ENCODE measurements at places on chromosomes 6 and 20.

GRCh38 chr6:25660512-25660911 lies 8.5 kb downstream of the SCGN start:
- peak; percentile 14 for DNase-seq

DNA sequence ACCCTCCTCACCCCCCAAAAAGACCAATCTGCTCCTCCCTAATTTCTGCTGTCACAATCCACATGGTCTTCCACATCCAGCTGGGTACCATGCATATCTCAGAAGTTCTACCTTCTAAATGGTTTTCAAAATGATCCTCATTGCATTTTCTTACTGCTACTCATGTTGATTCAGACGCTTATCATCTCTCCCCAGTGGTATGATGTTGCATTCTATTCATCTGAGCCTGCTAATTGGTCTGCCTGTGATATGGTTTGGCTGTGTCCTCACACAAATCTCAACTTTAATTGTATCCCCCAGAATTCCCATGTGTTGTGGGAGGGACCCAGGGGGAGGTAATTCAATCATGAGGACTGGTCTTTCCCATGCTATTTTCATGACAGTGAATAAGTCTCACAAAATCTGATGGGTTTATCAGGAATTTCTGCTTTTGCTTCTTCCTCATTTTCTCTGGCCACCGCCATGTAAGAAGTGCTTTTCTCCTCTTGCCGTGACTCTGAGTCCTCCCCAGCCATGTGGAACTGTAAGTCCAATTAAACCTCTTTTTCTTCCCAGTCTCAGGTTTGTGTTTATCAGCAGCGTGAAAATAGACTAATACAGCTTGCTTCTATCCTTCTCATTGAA lies 41.4 kb upstream of the CLIC5 start:
- DNase-seq: no peak

GRCh38 chr20:41782730-41783406 lies 164.7 kb upstream of the CHD6 start:
- DNase-seq: no peak

DNA sequence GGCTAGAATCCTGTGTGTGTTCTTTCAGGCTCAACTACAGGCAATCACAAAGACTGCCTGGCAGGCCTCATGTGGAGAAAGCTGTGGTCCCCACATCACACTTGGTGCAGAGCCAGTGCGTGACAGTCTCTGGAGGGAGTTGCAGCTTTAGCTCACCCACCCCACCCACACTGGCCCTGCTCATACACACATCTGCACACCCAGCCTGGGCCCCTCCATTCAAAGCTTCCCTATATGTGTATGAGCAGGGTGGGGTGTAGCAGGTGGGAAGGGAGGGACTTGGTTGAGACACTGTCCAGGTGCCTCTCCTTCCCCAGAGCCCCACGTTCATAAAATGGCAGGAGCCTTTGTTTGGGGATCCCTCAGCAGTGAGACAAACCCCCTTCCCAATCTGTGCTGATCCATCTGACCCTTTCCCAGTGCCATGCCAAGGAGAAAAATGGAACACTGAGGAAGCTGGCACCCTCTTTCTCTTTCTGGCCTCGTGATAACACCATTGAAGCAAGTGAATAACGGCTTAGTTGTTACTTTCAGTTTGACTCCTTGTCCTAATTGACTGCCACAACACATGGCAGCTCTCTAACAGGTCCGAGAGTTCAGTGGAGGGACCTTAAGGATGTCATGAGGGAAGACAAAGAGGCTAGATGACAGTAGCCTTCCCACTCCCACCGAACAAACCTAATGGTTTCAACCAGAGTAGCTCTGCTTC lies 53.8 kb upstream of the NRSN1 start:
- no peak for DNase-seq

GRCh38 chr20:45407783-45408645 lies at the start of gene DBNDD2:
Gene DBNDD2, plus strand, starts transcription at chr20:45408289. Its CDS starts 179 bp downstream, at chr20:45408468.
- DNase-seq: no peak

GRCh38 chr20:5364997-5365597 lies 48.3 kb upstream of the PROKR2 start:
- no peak for DNase-seq

DNA sequence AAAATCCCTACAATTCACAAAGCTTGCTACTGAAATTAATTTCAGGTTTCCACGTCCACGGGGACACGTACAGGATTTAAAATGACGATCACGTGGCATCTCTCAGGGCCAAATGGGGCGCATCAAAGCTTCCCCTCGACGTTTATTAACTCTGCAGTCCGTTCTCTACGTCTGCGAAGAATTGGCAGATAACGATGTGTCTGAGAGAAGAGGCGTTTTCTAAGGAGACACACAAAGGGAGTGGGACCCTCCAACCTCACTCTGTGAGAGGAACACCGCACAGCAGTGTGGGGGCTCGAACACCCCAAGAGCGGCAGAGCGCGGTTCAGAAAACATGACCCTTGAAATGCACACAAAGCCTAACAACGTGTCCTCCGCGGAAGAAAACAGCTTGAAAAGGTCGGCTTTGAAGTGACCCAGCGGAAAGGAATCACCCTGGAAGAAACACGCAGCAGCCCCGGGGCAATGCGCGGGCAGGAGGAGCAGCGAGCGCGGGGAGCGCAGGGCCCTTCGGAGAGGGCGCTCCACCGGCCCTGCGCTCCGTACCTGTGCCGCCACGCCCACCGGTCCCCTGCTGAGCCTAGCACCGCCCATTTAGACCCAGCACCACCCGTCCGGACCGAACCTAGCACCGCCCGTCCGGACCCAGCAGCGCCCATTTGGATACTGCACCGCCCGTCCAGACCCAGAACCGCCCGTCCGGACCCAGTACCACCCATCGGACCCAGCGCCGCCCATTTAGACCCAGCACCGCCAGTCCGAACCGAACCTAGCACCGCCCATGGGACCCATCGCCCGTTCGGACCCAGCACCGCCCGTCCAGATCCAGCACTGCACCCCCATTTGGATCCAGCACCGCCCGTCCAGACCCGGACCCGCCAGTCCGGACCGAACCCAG lies 1.1 kb upstream of the AFDN start:
- DNase-seq: peak; percentile 93

- no peak for DNase-seq
Observed at GRCh38 chr6:169883316-169883715, 131.9 kb downstream of the ERMARD start.

DNA sequence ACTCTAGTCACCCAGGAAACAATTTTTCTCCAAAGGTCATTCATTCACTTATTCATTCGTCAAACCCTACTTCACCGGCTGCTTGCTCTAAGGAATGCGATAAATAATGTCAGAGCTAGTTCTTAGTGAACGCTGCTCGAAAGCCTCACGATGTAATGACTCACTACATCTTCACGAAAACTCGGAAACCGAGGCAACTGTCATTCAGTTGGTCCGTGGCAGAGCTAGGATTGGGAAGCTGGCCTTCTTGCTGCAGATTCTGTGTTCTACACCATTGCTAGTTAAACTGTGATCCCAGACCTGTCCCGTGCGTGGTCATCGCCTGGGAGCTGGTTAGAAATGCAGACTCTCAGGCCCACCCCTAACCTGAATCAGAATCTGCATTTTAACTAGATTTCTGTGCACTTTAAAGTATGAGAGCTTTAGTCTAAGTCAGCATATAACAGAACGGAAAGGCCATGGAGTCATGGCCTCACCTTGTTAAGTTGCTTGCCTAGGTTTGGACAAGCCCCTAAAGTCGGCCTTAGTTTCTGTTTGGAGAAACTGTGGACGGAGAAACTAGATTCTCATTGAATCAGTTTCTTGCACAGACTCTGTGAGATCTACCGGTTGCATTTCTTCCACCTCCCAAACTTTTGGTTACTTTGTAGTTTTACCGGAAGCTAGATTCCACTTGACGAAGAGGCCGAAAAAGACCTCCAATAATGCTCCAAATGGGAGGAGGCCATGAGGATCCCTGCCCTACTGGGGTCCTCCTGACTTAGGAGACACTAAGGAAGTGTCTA lies 651 bp upstream of the CCND3 start:
- DNase-seq: no peak

GRCh38 chr20:45323731-45324130 lies 15.6 kb upstream of the MATN4 start:
- no peak for DNase-seq

- no peak for DNase-seq
Observed at GRCh38 chr6:13473768-13474165, 13.6 kb downstream of the GFOD1 start.

DNA sequence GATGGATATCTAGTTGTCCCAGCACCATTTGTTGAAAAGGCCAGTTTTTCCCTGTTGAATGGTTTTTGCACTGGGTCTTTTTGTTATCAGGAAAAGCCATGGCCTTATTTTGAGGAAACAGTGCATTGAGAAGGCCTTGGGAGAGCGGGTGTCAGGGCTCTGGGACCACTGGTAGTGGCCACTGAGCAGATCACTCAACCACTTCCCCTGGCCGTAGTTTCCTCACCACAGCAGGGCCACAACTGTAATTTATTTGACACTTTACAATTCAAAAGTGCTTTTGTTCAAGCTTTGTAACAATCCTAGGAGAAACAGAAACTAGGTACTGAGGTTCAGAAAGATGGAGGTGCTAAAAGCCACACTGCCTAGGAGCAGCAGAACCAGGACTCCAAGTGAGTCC lies 281.8 kb downstream of the GMDS start:
- no peak for DNase-seq

DNA sequence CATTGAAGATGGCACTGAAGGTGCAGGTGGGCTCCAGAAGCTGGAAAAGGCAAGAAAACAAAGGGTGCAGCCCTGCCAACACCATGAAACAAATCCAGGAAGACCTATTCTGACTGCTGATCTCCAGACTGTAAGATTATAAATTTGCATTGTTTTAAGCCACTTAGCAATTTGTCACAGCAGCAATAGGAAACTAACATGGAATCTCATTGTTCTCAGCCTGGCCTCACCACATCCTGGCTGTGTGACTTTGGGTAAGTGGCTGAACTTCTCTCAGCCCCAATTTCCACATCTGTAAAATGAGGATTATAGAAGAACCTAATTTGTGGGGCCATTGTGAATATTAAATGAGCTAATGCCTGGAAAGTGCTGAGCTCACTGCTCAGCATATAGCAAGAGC lies 160.4 kb upstream of the MAFB start:
- no peak for DNase-seq

- DNase-seq: no peak
Observed at GRCh38 chr20:51634877-51635276, 92.4 kb upstream of the NFATC2 start.

DNA sequence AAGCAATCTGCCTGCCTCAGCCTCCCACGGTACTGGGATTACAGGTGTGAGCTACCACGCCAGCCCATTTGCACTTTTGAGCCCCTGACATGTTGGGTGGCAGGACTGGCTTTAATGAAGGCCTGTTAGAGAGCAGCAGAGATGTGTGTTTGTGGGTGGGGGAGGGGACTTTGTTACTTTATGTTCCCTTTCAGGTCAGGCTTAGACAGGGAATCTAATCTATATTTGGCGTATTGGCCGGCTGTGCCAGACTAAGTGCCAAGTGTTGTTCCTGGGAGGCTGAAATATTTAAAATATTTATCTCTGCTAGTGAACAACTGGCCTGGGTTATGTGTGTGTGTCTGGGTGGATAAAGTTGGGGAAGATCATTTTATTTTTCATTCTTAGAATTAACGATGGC lies 6.1 kb downstream of the GMPR start:
- DNase-seq: no peak

- DNase-seq: peak; percentile 48
Observed at GRCh38 chr20:51768759-51769517, 748 bp upstream of the ATP9A start.

DNA sequence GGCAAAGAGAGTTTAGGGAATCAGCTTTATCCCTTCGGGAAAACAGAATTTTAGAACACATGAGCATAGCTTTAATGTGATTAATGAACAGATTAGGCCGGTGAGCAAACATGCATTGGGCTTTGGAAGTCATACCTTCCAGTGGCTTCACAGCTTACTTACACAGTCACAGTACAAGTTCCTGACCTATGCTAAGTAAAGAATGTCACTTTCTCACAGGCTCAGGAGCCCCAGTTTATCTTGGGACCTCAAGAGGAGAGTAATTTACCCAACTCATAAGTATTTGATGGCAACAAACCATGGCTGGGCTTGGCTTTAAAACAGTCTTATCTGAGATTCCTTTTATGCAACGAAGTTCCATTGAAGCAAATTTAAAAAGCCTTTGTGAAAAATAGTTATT lies 195.9 kb downstream of the AKAP7 start:
- no peak for DNase-seq

DNA sequence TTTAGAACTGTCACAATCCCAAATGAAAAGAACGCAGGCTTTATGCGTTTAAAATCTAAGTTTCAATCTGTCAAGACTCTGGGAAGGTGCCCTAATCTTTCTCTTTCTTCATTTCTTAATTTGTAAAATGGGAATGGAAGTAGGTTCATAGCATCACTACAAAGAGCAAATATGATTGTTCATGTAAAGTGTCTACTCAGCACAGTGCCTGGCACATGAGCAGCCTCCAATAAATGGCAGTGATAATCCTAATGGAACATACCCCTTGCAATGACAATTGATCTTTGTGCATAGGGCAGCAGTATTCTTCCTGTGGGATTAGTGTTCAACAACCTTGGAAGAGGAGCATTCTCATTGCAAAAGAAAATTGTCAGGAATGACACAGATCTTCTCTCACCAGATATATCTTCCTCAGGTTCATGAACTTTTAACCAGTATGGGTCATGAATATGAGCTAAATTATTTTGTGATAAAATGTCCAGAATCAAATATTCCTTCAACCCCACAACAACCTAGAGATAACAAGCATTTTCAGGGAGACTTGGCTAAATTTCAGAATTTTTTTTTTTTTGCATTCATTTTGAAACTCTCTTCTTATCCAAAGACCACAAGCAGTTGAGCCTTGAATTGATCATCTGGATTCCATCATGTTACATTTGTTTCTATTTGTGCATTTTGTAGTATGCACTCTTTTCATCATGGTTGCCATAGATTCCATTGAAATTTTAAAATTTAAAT lies 149.1 kb downstream of the TBX18 start:
- DNase-seq: no peak

DNA sequence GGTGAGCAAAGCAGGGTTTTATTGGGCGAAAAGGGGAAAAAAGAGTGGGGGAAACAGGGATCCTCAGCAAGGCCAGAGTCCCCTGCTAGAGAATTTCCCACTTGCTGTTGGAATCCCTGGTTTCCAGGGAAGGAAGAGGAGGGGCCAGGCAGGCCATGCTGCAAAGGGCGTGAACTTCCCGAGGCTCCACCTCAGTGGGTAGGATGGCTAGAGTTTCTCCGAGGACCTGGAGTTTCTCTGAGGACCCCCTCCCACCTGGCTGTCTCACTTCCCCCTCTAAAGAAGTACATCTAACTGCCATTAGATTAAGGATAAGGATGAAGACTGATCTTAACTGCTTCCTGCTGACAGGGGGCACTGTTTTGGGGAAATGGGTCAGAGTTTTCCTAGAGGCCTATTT lies 1239.3 kb upstream of the GJE1 start:
- DNase-seq: no peak

Measured in HuH-7.5 (cell line).